ENCODE measurements at places on chromosomes 2 and 18.

DNA sequence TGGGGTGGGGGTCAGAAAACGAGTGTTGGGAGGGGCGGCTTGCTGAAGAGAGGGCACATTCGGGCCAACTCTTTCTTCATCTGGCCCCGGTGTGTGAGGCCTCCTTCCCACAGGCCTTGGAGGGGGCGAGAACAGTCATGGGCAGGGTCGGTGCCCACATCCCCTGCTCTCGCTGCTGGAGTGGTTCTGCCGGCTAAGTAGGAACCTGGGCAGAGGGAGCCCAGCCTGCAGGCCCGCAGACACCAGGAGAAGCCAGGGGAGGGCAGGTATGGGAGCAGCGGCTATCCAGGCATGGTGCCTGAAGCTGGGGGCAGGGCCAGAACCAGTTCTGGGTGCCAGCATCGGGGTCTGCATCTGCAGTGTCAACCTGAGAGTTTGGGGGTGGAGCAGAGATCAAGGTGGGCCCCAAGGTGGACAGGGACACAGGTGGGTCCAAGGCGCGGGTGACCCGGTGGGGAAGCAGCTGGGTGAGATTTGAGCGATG is 46.6 kb upstream of the HPCAL1 start:
- DNase-seq = no peak

- DNase-seq = no peak
These were observed 518.0 kb downstream of the ZNF516 start for GRCh38 chr18:75977081-75977480.

DNA sequence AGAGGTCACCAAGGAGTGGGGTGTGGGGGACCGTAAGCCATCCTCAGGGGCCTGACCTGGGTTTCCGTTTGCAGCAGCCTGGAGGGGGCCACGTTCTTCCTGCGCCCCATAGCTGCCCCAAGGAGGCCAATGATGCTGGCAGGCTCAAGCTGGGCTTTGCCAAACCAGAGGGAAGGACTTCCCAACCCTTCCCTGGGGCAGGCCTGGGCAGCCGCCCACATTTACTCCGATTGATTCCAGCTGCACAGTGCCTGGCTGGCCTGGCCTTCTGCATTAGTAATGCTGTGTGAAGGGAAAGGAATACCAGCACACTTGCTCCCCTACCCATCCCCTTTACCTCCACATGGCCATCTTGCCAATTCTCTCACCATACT is 360.6 kb upstream of the SLC14A2 start:
- DNase-seq = no peak

GRCh38 chr2:54957321-54957999 is 92.8 kb downstream of the RTN4 start:
- DNase-seq = peak; percentile 8

- DNase-seq = no peak
These were observed 63.2 kb downstream of the ZEB2 start for GRCh38 chr2:144456680-144457079.

- no peak for DNase-seq
These were observed 33.5 kb downstream of the CRIM1 start for GRCh38 chr2:36389091-36389564.

DNA sequence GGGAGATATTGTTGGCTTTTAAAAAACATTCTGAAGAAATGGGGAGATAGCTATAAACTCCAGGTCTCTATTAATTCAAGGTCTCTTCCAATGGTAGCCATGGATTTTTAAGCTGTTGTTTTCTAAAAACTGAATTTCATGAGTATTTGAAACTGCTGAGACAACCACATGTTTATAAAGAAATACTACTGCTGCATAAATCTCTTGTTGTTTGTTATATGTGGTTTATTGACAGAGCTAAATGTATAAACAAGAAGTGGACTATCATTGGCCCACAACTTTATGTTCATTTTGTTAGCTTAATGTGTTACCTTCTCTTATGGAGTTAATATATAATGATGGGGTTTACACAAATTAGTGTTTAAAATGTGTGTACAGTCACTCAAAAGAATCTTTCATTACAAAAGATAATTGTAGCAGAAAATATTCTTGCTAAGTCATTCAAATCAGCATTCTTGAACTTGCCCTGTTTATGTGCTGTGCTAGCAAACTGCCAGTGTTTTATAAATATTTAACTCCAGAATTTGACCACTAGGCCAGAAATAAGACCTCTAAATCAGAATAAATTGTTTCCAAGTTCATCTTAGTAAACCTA is 242.1 kb downstream of the TMX3 start:
- DNase-seq = no peak

- peak; percentile 29 for DNase-seq
These were observed 4.3 kb downstream of the COL3A1 start for GRCh38 chr2:188978291-188979081.

DNA sequence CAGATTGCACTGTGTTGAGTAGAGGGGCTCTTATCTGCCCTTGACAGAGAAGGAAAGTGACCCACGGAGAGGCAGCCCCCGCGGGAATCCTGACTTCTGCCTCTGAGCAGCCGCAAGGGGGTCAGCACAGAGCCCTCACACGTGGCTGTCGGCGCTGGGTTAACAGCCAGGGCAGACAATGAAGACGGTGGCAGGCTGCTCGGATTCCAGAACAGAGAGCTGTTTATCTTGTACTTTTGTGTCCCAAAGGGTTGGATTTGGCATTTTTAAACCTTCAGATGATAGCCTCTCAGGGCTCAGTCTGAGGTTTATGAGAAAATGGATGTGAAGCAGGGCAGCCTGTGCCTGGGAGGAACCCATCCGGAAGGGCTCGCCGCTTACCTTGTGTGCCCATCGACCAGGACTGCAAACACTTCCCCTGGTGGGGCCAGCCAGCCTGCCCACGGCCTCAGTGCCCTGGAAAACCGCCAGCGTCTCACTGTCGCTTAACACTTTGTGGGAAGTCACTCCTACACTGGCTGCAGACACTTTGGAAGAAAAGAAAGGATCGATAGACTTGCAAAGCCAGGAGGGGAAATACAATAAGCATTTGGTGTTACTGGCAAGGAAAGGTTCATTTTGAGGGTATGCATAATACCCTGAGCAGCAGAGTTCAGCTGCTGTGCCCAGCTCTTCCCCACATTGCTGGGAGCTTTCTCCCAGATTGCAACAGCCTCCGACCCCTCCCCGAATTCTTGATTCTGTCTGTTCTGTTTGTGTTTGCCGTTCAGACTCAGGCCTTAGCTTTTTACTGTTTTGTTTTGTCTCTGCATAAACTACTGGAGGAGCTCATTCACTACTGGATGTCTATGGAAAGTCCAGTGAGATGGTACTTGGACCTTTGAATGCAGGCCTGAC is 325.3 kb upstream of the MYT1L start:
- no peak for DNase-seq

- no peak for DNase-seq
These were observed 90.1 kb upstream of the ARL5A start for GRCh38 chr2:151918308-151918707.

GRCh38 chr2:108612153-108612513 is 77.9 kb downstream of the LIMS1 start:
- DNase-seq = peak; percentile 73

DNA sequence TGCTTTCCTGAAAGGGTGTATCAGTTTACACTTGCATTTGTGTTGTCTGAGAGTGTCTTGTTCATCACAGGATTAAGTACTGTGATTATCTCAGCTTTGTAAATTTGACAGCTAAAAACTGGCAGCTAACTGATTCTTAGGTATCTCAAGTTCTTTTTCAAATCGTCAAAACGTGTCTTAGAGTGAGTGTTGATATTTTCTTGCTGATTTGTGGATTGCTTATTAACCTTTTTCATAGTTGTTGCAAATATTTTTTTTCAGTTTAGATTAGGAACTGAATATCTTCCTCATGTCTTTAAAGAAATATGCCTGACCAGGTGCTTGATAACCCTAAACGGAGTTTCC is 41.9 kb downstream of the LRRFIP1 start:
- DNase-seq = no peak

DNA sequence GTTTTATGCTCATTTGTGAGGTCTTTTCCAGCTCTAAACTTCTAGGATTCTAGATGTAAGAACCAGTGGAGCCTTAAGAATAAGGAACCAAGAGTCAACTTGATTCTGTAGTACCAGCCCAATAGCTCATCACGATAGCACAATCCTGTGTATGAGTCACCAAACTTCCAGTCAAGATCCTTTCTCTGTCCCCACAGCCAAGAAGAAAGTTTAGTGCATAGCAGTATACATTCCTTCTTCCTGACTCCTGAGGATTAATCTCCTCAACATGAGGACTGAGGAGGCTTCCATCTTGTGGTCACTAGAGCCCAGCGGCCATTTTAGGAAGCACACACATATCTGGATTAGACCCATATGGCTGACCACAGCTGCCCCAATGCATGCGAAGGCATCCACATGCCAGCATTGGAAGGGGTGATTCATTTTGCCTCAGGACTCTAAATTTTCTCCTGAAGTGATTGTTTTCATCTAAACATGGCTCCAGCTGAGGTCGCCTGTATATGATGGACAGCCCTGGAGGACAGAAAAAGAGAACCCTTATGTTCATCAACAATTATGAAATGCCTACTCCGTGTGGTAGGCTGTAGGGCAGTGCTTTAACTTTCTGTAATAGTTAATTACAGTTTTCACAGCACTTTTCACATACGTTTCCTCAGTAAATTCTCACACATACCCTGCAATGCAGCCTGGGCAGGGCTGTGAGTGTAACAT is 53.5 kb downstream of the RASGRP3 start:
- DNase-seq = no peak

- no peak for DNase-seq
These were observed 488.7 kb upstream of the ID2 start for GRCh38 chr2:8193146-8193545.

DNA sequence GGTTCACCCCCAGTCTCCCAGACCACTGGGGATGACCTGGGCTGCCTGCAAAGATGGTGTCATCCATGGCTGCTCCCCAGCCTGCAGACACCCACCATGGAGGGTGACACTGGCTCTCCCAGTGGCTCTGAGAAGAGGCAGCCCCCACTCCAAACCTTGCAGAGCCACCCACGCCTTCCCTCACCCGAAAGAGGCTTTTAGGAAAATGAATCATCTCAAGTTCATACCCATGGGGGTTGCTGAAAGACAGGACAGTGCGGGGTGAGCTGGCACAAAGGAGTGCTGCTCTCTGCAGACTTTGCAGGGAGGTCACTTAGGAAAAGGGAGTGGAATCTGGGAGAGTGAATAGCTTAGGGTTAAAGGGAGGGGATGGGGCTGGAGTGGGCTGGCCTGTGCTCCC is 36.4 kb downstream of the MPHOSPH10 start:
- DNase-seq = no peak

DNA sequence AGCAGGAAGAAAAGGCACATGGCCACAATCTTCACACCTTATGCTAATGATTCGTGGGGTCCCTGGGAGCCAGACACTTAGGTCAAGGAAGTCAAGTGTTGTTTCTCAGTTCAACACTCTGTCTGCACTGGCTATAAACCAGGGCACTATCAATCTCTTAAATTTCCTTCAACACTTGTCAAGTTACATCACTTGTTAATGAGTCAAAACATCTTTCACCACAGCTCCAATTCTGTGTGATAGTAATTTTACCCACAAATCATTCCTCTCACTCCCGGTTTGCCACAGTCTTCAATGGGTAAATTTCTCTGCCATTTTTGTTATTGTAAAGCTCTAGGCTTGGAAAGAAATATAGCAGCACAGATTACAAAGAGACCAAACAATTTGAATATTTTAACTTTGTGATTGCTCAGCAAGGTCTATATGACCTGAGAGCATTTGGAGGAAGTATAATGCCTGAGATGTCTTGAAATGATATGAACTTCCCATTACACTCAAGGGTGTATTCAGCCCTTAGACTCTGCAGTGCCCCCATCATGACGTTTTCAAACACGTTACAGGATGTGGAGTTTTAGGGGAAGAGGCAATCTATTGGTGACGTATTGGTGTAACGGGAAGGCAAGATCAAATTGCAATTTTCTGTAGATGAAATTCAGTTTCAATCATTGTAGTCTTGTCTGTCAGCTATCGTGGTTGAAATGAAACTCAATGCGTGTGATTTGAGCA is 78.7 kb downstream of the ICOS start:
- DNase-seq = no peak

DNA sequence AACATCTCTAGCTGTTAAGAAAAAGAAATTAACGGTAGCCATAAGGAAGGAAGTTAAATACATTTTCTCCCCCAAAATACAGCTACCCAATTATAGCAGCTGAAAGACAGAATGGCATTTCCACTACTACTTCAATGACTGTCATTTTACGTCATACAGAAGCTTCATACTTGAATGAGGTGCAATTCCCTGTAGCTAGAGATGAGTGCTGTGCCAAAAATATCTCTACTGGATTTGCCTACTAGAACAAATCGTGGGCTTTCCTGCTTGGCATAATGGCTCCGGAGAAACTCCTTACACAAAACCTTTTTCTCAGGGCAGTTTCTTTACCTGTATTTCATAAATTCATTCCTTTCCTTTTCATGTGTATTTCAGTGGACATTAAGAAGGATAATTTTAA is 36.3 kb upstream of the NRXN1 start:
- no peak for DNase-seq

GRCh38 chr18:24089515-24090337 is 49.1 kb upstream of the CABYR start:
- no peak for DNase-seq

DNA sequence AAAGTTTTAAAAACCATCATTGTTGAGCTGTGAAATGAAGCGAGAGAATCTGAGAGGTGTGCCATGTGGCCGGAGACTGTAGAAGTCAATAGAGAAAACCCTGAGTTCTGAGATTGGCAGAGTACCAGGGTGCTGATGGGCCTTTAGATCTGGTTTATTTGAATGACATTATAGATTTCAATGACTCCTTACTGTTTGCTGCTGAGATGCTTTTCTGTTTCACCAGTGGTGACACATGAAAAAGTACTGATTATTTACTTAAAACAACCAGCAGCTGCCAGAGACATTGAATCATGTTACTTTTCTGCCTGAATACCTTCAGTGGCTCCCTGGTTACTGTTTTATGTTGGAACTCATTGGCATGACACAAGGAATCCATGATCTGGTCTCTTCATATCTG is 602.7 kb upstream of the ZNF804A start:
- DNase-seq = no peak

DNA sequence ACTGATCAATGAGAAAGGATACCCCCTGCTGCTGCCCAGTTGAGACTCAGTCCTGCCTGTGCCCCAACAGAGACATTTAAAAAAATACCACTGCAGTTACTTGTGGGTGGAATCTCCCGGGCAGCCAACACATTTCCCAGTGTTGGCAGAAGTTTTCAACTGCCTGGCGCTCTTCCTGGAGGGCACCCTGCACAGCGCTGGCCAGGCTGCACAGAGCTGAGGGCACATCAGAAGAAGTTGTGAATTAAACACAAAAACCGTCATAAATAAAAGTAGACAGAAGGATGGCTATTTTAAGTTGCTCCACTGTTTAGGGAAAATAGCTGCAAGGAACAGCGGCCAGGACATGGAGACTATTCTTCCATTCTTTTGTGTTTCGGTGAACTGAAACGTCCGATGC is 110.2 kb upstream of the THOC1 start:
- DNase-seq = no peak

All from GM10248 (cell line).